ENCODE measurements at places on chromosomes 2 and 18. TPM values are rescaled to one million over a fixed set of nuclear protein-coding genes. Genes with fewer than 3 reads are reported as not detected.
A peak's percentile ranks its signal among the peaks of the same experiment; 100 is the strongest.

- DNase-seq = no peak
These were observed 918.1 kb upstream of the LRATD1 start for GRCh38 chr2:13714466-13714865.

- peak; percentile 16 for DNase-seq
These were observed 15.5 kb downstream of the SLC25A12 start for GRCh38 chr2:171878481-171878993.

DNA sequence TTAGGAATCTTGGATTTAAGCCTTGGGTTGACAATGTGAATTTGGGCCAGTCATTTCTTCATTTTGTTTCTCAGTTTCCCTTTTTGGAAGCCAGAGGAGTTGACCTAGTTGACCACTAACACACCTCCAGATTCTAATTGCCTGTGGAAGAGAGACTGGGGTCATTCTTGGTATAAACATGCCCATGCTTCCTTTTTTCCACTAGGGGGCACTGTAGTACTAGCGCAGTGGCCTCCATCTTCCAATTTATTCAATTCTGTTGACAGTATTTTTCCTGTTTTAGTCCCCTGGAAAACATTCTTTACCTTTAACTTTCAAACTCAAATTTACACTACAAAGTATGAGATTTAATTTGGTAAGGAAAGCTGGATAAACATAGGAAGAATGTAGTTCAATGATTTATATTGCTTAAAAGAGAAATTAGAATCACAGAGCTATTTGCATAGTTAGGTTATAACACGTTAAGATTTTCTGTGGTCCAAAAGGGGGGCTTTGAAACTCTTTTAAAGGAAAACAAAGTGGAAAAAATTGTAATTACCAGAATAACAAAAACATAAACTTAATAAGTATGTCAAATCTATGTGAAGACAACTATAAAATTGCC lies 57.5 kb upstream of the AGPS start:
- DNase-seq = no peak

- DNase-seq = no peak
These were observed 604 bp downstream of the RALBP1 start for GRCh38 chr18:9475643-9476591.

The GKN1 gene
- total RNA-seq = not detected

The PHOSPHO2 gene
- total RNA-seq = 8.5 TPM

The DUSP11 gene
- total RNA-seq = 13.0 TPM

DNA sequence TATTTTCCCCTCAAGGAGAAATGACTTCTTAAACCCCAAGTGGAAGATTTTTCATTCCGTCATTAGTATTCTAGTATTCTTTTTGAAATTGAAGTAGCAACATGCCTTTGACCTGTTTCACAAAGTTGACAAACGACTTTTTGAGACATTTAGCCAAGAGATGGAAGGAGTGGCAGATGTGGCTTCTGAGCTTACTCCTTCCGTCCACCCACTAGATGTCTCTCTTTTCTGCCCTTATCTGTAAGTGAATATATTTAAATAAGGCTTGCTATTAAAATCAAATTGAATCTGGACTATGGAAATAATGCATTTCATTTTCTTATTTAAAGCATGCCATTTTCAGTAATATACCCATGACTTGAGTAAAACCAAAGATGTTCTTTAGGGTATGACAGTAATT lies 74.1 kb downstream of the ACTR3 start:
- no peak for DNase-seq

GRCh38 chr2:159124441-159124911 lies 156.0 kb downstream of the TANC1 start:
- peak; percentile 68 for DNase-seq

The TRIM54 gene
- total RNA-seq = 2.1 TPM

DNA sequence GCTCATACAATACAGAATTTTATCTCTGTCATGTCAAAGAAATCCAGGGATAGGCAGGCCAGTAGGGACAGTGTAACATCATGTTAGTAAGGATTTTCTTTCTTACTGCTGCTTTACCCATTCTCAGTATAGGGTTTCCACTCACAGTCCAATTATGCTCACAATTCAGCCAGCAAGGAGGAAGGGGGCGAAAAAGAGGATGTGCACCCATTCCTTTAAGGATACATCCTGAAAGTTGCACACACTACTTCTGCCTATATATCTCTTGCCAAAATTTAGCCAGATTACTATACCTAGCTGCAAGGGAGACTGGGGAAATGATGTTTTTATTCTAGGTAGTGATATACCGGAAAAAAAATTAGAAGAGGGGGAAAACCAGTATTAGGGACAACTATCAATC lies 66.1 kb downstream of the BAZ2B start:
- DNase-seq = no peak

- DNase-seq = no peak
These were observed 43.5 kb upstream of the NXPH2 start for GRCh38 chr2:138823666-138824065.

DNA sequence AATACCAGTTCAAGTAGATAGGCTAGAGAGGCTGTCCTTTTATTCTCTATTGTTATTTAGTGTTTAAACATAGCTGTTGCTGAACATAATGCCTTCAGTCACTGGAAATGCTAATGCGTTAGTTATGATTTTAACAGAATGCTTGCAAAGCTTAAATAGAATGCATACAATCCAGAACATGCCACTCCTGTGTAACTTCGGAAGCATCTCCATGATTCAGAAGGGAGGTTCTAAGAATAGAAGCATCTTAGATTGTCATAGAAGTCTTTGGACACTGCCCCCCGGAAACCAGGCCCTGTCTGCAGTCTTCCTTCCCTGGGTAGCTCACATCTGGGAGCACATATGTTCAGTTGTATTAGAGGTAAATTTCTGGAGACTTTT lies 73.2 kb downstream of the ZNF532 start:
- no peak for DNase-seq

DNA sequence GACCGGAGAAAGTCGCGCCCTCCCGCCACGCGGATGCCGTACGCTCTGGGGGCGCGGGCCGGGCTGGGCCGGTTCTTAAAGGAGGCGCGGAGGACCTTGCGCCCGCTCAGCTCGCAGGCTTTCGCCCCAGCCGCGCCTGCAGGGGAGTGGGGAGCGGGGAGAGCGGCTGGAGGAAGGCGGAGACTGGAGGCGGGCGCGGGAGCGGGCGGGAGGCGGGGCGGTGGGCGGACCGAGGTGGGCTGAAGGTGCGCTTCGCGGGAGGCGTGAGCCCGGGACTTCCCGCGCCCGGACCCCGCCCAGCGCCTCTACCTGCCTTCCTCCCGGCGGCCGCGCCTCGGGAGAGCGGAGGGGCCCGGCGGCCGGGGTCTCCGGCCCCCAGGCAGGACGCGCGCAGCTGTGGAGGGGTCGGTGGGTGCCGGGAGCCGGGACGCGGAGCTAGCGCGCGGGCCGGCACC lies at the start of gene ADRA2B:
ADRA2B (minus strand) TSS at position 148 of the 455 bp plus-strand sequence. CDS start 422 bp downstream, outside the sequence.
- peak; percentile 23 for DNase-seq

Measured in MG63 (cell line).